ENCODE measurements at places on chromosomes 11 and 22.

DNA sequence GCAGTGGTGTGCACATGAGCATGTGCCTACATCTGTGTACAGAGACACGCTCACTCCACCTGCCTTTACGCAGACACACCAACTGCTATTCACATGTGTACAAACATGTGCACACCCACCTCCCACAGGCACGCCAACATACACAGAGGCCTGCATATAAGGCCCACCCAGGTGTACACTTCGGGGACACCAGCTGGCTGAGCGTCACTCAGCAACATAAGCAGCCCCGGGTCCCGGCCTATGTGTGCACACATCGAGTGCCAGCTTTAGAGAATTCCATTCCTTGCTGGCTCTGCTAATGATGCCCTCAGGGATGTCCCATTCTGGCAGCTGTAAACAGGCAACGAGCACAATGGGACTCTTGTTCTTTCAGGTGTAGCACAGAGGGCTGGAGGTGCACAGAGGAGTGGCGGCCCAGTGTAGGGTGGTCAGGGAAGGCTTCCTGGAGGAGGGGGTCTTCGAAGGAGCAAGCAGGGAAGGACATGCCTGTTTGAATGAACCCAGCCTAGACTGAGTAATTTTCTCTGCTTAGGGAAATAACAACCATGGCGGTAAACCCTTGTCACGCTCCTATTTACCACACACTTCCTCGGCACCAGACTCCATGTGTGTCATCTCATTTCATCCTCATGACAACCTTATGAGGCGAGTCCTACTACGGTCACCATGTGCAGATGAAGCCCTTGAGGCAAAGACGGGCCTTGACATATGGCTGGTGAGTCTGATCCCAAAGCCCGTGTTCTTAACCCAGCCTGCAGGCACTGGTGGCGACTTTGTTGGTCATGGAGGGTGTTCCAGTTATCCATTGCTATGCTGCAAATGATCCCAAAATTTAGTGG is 35.1 kb downstream of the RPL3 start:
- DNase-seq: no peak

- no peak for DNase-seq
These were observed 128.0 kb downstream of the TENM4 start for GRCh38 chr11:79312617-79313529.

GRCh38 chr22:37179126-37179470 is 8.9 kb downstream of the C1QTNF6 start:
- no peak for DNase-seq

DNA sequence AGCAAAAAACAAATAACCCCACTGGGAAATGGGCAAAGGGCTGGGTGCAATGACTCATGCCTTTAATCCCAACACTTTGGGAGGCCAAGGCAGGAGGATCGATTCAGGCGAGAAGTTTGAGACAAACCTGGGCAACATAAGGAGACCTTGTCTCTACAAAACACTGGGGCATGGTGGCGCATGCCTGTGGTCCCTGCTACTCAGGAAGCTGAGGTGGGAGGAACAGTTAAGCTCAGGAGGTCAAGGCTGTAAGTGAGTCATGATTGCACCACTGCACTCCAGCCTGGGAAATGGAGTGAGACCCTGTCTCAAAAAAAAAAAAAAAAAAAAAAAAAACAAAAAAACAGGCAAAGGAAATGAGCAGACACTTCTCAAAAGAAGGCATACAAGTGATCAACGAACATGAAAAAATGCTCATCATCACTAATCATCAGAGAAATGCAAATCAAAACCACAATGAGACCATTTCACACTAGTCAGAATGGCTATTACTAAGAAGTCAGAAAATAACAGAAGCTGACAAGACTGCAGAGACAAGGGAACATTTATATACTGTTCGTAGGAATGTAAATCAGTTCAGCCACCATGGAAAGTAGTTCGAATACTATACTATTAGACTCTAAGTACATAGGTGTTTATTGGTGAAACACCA is 48.2 kb upstream of the SMCO4 start:
- no peak for DNase-seq

GRCh38 chr11:73114110-73114834 is 27.8 kb downstream of the FCHSD2 start:
- DNase-seq: no peak

GRCh38 chr11:554428-555226 is 5.9 kb downstream of the LMNTD2 start:
- DNase-seq: peak; percentile 91

GRCh38 chr11:515131-515530 is 8.1 kb upstream of the RNH1 start:
- DNase-seq: no peak

DNA sequence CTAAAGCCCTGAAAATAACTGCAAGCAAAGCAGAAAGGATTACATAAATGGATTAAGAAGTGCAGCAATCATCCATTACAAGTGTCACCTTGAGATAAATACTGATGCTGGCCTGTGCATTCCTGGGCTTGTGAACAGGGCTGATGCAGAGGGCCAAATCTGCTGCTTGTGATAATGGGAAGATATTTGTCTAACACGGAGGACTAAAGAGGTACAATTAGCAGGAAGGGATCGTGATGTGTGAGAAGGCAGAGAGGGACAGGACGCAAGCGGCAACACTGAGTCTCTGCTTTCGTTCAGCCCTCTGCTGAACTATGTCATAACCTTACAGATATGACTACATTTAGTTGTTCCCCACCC is 107.7 kb upstream of the DDI1 start:
- no peak for DNase-seq

DNA sequence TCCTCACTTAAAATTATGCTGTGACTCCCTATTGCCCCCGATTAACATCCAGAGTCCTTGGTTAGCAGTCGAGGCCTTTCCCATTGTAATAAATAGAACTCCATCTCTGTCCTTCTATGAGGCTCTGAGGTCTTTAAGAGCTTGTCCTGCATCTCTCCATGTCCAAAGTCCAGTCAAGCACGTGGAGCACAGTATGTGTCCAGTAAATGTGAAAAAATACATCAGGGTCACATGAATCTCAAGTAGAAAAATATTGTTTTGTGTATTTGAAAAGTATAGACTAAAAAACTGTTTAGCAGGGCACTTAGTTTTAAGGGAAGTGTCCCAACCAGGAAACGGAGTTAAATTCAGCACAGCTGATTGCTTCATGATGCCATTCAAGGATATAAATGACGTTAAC is 298.8 kb upstream of the TENM4 start:
- no peak for DNase-seq
